ENCODE measurements at places on chromosomes 5 and 9.

- no peak for DNase-seq
Observed at GRCh38 chr5:96244696-96245095, 188.4 kb downstream of the PCSK1 start.

- no peak for DNase-seq
Observed at GRCh38 chr5:14035859-14036503, 91.5 kb upstream of the DNAH5 start.

DNA sequence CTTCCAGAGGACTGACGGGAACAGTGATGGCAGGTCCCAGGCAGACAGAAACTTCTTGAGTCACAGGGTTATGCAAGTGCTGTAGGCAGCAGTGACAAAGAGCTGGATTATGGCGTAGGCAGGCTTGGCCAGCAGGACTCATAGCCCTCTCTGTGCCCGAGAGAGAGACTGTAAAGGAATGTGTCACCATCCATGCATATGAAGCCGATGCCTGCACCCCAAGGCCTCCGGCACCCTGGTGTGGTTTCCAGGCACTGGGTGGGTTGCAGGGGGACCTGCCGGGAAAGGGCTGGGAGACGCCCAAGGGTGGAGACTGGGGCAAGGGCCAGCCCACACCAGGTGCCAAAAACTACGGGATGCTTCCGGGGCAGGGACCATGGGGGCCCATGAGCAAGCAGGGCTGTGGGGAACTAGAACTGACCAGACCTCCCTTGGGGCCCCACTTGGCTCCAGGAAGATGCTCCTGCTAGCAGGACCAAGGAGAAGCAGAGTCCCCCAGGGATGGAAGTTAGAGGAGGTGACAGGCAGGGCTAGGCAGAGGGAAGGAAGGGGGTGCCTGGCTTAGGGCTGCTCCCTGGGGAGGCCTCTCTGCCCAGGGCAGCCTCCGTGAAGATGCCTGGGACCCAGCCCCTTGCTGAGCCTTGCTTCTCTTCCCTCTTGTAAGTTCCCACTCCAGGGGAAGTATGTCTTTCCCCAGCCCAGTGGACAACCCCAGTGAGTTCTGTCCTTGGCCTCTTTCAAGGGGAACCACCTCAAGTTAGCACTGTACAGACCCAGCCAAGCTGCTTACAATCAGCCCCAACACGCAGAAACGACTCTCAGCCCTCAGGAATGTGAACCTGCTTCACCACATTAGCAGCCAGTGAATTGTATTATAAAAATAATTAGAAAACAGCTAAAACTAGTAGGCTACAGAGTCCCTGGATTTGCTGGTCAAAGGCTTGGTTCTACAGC, 10.5 kb upstream of the IPPK start:
- DNase-seq: no peak

DNA sequence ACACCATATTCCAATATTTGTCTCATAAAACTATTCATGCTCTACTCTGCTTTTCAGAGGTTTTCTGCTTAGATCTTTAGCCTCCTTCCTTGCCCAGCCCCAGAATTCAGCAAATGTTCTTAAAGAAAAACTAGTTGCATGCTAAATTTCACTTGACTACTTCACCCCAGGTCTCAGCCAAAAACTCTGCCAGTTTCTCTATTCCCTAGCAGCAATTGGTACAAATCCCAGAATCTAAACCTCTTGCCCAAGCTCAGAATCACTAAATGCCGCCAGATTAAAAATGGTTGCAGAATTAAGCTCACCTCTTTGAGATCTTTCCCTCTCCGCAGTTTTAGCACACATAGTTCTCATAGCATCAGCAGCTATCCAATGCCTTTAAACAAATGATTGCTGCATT, 331.2 kb upstream of the SMARCA2 start:
- no peak for DNase-seq

- DNase-seq: no peak
Observed at GRCh38 chr5:150246429-150246828, 43.1 kb downstream of the CAMK2A start.

GRCh38 chr9:74777136-74777879, 110.4 kb downstream of the TRPM6 start:
- peak; percentile 16 for DNase-seq

- DNase-seq: no peak
Observed at GRCh38 chr9:84754461-84754860, 84.9 kb downstream of the NTRK2 start.

GRCh38 chr5:151717416-151717815, 30.7 kb upstream of the SPARC start:
- no peak for DNase-seq

Data from stimulated activated CD4-positive, alpha-beta T cell treated with anti-CD3 and anti-CD28 coated beads, Interleukin-1b, Interleukin-23, amount 100 ng/mL, for 1 hour (primary cell).